ENCODE measurements at places on chromosomes 7 and 10.
A peak's percentile ranks its signal among the peaks of the same experiment; 100 is the strongest.

GRCh38 chr7:110534241-110534931 lies 556.5 kb upstream of the LRRN3 start:
- DNase-seq, result no peak

DNA sequence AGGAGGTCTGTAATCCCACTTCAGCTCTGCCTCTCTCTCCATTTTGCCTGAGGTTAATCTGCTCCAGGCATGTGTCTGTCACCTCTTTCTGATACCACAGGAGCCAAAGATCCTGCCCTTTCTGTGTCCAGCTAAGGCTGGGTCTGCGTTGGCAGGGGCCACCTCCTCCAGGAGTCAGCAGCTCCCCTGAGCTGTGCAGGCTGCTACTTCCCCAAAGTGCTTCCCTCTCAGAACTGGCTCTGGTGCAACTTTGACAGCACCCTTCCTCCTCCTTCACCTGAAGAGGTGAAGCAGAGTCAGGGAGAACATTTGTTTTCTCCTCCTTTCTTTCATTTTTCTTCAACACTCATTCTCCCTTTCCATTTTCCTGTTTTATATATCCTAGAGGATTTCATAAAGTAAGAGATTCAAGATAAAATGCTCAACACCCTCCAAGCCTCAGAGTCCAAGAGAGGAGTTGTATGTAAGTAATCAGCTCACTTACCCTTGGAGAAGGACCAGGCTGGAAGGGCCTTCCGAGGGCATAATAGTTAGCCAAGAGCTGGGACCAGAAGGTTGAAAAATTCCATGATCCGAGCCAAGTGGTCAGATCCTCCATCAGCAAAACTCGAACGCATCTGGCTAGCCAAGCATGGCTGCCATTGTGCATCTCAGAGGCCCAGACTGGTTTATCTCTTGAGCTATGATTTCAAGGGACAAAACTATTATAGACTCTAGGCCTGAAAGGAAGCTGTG lies 257.3 kb downstream of the PTEN start:
- peak; percentile 22 for DNase-seq

GRCh38 chr7:22885797-22886261 lies 63.2 kb upstream of the TOMM7 start:
- DNase-seq, result peak; percentile 48

GRCh38 chr7:69873512-69873911 lies 275.2 kb downstream of the AUTS2 start:
- DNase-seq, result no peak

DNA sequence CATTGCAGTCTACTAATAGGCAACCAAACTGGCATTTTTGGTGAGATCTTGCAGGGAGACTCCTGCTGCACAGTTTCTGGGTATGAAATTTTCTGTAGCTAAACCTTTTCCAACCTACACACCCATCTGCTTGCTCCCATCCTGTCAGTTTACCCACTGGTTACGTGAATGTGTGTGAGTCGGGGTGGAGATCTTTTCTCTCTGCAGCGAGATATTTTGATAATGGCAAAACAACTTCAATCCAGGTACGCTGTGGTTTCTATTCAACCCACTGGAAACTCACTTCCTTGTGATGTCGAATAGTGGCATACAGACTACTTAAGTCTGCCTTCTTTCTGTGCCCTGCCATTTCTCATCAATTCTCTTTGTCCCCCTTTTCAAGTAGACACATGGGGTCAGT lies 4.5 kb downstream of the PLEKHA1 start:
- no peak for DNase-seq

DNA sequence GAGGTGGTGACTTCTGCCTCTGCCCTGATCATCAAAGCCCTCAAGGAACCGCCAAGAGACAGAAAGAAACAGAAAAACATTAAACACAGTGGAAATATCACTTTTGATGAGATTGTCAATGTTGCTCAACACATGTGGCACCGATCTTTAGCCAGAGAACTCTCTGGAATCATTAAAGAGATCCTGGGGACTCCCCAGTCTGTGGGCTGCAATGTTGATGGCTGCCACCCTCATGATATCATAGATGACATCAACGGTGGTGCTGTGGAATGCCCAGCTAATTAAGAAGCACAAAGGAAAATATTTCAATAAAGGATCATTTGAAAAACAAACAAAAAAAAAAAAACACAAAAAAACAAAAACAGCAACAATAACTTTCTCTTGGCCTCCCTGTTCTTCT lies 59.5 kb upstream of the TOMM7 start:
- no peak for DNase-seq

- no peak for DNase-seq
These were observed 80.8 kb upstream of the SH2B2 start for GRCh38 chr7:102205915-102206314.

GRCh38 chr10:89471110-89471809 lies 56.9 kb downstream of the IFIT5 start:
- DNase-seq, result no peak

DNA sequence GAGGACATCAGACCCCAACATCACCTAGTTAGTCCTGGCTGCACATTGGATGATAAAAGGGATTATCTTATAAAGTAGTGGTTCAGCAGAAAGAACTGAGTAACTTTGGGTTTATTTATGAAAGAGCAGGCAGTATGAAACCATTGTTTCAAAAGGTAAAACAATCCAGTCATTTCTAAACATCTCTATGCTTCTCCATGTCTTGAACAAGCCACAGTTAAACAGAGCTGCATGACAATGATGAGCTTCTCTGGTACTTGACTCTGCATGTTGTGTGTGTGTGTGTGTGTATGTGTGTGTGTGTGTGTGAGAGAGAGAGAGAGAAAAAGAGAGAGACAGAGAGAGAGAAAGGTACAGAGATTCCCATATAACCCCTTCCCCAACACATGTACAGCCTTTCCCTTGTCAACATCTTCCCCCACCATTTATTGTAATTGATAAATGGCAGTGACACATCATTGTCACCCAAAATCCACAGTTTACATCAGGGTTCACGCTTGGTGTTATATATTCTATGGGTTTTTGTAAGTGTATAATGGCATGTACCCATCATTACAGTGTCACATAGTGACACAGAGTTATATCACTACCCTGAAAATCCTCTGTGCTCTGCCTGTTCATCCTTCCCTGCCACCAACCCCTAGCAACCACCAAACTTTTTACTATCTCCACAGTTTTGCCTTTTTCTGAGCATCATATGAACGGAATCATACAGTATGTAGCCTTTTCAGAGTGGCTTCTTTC lies 32.8 kb upstream of the SLC18A3 start:
- DNase-seq, result no peak

DNA sequence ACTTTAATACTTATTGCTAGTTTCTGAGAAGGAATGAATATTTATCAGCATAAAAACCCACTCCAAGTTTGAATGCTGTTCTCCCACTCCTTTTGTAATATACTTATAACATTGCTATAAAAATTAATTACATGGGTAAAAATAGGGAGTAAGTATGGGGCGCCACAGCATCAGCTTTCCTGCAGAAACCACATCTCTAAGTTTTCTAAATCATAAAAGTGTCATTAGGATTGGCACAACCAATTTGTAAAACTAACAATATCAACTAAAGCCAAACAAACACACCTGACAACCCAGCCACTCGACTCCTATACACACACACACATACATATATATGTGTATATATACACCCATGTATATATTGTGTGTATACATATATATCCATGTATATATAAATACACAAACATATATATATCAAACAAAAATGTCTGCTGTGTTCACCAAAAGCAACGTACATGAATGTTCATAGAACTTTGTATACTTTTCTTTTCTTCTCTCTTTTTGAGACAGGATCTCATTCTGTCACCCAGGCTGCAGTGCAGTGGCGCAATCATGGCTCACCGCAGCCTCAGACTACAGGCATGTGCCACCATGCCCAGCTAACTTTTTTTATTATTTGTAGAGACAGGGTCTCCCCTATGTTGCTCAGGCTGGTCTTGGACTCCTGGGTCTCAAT lies 14.8 kb upstream of the LRRC17 start:
- DNase-seq, result no peak

- no peak for DNase-seq
These were observed 17.5 kb upstream of the KIF20B start for GRCh38 chr10:89683883-89684282.

GRCh38 chr10:104391150-104391968 lies 37.7 kb downstream of the CFAP58 start:
- DNase-seq, result no peak

DNA sequence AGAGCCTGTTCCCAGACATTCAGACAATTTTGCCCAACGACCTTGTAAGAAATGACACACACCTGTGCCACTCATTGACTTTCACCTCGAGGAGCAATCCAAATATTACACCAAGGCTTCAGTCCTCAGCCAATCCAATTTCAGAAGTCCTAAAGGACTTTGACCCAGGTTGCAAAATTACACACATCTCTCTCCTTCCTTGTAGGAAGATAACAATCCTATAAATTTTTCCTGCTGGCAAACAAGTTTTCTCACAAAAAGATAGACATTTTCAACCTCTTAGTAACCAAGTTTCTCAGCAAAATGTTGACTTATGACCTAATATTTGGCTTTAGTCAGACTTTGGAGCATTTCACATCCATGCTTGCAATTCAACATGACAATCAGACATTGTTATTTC lies 745.0 kb downstream of the GRID1 start:
- no peak for DNase-seq

- DNase-seq, result no peak
These were observed 172.8 kb upstream of the AOAH start for GRCh38 chr7:36896956-36897590.

DNA sequence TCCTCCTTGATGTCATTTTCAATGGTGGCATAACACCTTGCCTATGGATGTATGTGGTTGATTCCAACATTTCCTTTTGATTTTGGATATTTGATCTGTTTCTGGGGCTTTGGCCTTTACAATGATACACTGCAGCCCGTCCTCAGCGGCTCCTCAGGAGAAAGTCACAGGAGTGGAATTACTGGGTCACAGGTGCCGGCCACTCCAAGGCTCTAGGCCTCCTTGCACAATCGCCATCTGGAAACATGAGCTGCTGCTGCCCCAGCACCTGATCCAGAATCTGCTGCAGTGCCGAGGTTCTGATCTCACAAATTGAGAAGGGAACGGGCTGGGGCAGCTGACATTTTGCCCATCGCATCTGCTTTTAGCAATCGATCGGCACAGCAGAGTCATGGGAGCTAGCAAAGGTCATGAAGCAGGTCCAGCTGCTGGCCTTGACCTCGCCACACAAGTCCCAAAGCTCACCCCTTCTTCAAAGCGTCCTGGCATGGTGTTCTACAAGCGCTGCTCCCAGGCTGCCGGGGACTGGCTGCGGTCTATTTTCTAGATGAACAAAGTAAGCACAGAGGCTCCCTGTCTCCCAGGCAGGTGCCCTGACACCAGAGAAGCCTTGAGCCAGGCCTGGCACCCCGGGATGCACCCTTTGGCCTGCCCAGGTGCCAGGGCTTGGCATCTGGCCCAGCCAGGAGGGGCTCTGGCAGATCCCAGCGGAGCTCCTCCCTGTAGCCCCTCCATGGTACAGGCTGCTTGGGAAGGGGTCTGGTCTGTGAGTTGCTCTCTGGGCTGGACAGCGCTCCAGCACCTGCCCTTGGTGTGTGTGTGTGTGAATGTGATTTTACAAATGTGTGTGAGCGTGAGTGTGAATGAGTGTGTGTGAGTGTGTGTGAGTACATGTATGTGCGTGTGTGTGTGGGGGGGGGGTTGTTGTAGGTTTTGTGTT lies 201.8 kb downstream of the GLRX3 start:
- no peak for DNase-seq

DNA sequence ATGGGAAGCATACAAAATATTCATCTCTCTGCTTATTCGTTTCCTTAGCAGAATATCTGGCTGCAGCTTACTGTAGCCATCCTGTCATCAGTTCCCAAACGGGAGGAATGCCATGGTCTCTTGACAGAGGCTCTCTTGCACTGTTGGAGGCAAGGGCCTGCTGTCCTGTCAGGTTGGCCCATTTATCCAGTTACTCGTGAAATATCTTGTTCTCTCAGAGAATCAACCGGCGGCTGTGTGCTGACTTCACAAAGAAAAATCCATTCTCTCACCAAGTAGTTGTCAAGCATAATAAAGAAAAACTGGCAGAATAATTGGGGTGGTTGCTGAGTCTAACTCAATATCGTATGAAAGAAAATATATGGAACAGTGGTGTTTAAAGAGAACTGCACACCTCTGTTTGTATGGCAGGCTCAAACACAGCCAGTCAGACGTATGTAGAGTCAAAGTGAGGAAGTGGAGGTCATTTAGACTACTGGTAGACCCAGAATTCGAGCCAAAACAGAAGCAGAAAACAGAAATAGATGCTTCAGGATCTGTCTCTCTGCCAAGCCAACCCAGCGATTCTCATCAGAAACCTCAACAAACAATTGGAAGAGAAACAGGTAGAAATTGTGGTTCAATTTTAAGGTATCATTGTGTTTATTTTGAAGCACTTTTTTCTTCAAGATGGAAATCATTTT lies 349.2 kb upstream of the PRKCQ start:
- DNase-seq, result no peak

- no peak for DNase-seq
These were observed 63.1 kb downstream of the AUTS2 start for GRCh38 chr7:69661342-69661741.

GRCh38 chr10:33453081-33454025 lies 118.9 kb upstream of the NRP1 start:
- DNase-seq, result no peak

- peak; percentile 39 for DNase-seq
These were observed 846 bp upstream of the ZNF775 start for GRCh38 chr7:150378115-150378852.

GRCh38 chr10:61830846-61831273 lies 70.6 kb upstream of the ARID5B start:
- no peak for DNase-seq

DNA sequence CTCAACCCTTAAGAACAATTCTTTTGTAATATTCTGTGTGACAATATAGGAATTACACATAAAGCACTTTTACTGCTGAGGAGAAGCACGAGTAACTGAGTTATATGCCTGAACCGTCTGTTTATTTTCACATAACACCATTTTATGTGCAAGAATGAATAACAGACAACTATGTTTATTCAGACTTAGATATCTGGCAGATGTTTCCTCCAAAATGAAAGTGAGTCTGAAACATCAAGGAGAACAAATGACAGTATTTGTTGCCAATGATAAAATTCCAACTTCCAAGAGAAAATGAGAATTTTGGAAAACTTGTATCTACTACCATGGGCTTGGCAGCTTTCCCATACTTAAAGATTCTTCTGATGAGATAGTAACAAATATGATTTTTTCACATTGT lies 51.4 kb downstream of the DNMBP start:
- no peak for DNase-seq

Measured in CD4-positive, alpha-beta T cell treated with Interferon gamma for 1 hour (primary cell).